MV-4-11 (cell line): ENCODE measurements at places on chromosomes 11 and 22.

- peak; percentile 45 for DNase-seq
Observed at GRCh38 chr11:2387266-2387987, 10.3 kb downstream of the CD81 start.

- DNase-seq = no peak
Observed at GRCh38 chr11:83663446-83663845, 377.3 kb upstream of the CCDC90B start.

- DNase-seq = no peak
Observed at GRCh38 chr11:75083217-75083605, 13.5 kb downstream of the OR2AT4 start.

- DNase-seq = no peak
Observed at GRCh38 chr22:47303161-47303890, 540.9 kb downstream of the TBC1D22A start.

- DNase-seq = no peak
Observed at GRCh38 chr11:95388086-95388485, 157.1 kb upstream of the SESN3 start.

DNA sequence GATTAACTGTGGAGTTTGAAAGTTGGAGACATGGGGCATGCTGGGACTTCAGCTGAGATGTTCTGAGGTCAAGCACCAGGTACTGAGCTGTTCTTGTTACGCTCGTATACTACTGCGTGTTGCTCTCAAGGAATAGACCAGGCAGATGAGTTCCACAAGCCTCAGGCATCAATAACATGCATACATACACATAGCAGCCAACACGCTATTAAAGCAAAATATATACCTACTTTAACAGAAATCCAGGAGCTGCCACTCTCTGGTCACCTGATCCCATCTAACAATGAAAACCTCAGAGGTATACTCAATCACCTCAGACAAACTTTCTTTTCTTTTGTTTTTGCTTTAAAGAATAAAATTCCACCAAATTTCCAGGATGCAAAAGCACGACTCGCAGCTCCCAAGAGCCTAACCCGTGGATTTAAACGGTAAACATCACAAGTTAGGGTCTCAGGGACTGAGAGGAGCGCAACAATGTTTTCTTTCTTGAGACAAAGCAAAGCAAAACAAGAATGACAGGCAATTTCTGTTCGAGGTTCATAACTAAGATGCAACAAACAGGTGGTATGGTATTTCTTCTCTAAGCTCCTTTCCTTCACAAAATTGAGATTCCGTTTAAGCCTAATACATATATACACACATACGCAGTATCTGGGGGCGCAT lies 16.5 kb downstream of the BLID start:
- DNase-seq = no peak

DNA sequence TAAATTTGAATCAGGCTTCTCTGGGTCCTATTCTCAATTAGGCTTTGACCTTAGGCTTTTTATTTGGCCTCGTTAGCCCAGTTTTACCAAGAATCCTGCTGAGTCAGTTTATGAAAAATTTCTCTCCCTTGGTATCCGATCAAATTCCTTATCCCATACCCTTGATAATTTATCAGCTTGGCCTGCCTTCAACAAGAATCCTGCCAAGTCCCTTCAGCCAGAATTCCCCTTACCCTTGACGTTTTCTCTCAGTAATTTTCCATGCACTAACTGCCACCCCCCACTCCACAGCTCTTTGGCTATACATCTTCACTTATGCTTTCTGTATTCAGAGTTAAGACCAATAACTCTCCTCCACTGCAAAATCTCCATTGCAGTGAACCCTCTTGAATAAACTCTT lies 811.0 kb upstream of the CCDC90B start:
- DNase-seq = no peak

DNA sequence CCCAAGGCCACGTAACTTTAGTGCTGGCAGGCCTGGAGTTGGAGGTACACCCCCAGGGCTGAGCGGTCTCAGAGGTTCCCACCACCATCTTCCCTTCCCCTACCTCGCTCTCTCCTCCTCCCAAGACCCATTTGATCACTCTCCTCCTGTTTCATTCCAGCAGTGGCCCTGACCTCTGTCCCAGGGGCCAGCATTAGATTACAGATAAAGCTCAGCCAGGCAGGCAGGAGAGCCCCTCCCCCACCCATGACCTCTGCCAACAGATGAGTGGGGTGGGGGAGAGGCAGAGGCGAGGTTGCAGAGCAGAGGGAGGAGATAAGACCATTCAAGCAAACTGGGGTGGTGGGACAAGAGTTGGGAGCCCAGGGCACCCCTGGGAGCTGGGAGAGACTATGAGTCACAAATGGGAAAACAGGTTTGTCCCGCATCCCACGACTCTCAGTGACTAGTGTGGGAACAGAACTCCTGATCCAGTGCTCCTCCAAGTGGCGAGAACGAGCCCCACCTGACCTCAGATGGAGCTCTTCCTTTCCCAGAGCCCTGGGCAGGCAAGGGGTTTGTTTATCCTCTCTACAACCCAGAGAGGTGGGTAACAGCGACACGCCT lies 367.9 kb downstream of the MN1 start:
- DNase-seq = no peak

DNA sequence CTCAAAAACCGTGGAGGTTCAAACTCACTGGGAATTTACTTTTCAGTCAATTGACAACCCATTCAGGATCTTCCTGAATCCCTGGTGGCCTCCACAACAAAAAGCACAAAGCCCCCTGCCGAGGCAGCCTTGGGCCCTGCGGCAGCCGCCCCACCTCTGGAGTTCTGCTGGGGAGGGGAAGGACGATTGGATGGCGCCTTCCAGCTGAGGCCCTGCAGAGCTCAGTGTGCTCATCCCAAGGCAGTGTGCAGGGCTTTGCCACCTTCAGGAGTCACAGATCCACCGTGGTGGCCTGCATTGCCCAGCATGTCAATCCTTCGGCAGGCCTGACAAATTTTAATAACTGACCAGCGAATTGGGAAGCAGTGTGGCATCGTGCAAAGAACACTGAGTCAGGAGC lies 7.4 kb downstream of the ZFTA start:
- no peak for DNase-seq

DNA sequence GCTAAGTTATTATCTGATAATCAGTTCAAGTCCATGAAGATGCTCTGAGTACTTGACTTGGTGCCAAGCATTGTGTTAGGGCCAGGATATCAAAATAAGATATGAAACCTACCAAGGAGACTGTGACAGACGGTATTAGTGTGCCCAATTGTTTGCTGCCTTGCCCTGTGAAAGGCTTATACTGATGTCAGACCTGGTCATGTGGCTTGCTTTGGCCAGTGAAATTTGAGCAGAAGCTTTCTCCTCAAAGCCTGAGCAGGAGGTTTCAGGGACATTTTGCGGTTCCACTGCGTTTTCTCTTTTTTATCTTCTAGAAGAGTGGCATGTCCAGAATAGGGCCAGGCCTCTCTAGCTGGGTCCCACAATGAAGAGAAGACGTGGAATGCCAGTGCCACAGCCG lies 15.8 kb upstream of the PKNOX2 start:
- no peak for DNase-seq

DNA sequence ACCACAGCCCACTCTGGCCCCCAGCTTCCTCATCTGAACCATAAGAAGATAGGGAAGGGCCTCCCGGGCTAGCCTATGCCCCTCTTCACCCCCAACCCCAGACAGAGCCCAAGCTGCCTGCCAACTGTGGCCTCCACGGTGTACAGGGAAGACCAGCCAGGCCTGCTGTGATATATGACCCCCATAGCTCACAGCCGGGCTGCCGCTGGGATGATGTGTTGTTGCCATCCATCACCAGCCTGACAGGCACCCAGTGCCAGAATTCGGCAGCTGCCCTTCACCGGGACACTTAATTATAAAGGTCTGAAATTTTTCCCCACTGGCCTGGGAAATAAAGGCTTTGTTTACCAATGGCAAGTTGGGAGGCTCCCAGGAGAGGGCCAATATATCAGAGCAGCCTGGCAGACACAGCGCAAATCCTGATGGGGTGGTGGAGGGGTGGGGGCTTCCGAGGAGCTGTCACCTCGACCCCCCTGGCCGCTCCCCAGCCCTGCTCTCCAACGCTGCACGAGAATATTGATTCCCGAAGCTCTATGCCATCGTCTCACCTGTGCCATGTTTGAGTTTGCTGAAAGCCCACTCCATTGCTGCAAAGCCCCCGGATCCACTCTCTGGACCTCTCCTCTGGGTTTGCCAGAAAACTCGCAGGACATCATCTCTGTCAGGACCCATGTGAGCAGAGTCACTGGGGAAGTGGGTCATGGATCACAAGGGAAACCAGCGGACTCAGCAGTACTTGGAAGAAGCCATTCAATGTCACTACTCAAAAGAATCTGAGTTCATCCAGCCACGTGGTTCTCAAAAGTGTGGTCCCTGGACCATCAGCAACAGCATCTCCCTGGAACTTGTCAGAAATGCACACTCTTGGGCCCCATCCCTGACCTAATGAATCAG lies 296.9 kb downstream of the MN1 start:
- no peak for DNase-seq

DNA sequence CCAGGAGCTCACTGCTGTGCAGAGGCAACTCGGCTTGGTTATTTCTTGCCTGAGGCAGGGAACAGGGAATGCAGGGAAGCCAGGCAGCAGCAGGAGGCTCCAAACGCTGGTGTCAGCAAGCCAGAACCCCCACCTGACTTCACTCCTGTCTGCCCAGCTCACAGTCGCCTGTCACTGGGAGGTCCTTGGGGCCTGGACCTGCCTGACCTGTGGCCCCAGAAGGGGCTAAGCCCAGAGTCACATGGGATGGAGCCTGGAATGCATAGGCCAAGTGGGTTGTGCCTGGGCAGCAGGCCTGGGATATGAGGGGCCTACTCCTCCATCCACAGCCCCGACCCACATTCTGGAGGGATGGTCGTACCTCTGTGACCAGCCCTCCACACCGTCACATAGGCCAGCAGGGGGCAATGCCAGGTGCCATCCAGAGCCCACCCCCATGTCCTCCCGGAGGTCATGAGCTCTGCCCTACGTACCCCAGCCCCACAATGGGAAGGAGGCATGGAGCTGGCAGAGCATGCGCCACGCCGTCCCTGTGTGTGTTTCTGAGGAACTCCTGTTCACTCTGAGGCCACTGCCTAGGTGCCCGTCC lies 5.2 kb downstream of the RASSF7 start:
- DNase-seq = no peak

DNA sequence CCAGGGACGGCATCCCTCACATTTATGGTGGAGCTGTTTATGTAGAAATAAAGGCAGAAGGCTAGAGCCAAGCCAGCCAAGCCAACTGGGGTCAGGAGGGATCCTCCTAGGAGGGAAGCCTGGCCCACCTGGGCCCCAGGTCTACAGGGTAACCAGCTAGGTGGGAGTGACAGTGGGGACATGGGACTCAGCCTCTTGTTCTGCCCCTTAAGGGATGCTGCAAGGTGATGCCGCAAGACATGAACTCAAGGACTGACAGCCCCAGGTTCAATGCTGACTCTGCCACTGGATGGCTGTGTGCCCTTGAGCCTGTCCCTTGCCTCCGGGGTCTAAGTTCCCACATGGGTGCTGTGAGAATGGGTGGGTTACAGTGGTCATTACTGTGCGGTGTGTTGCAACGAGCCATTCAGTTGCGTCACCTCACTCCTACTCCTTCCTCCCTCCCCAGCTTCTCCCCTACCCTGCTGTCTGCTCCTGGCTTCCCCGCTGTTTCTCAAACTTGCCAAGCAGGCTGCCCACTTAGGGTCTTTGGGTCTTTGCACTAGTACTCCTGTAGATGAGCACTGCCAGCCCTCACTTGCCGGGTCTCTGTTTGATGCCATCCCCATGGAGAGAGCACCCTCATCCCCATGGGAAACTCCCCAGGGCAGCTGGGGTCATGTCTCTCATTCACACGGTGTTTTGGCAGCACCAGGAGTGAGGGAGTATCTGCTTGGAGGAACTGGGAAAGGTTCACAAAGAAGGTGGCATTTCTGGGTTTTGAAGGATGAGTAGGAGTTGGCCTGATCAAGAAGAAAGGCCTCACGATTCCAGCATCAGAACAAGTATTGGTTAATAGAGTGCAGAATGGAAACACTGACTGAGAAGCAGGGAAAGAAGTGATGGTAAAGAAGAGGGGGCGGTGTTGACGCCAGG lies 43.0 kb upstream of the RTL6 start:
- peak; percentile 63 for DNase-seq

DNA sequence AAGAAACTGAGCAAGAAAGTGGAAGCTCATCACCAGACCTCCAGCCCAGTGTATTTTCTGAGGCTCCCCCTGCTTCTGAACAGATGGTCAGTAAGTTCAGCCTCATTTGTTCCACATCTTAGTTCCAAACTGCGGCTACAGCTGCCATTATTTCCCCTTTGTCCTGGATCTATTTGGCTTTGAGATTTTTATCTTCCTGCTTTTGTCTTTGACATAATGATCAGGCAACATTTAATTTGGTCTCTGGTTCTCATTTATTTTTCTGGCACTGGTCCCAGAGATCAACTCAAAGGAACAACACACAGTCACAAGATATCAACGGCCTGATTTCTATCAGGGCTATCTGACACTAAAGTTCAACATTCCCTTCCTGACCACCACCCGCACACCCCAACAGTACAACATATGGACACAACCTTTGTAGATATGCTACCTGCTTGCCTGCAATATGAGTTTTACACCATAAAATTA lies 137.5 kb downstream of the FAM76B start:
- no peak for DNase-seq

GRCh38 chr11:8329336-8329735 lies 65.7 kb upstream of the LMO1 start:
- no peak for DNase-seq

- DNase-seq = no peak
Observed at GRCh38 chr22:28247136-28247535, 328.1 kb upstream of the PITPNB start.

- DNase-seq = no peak
Observed at GRCh38 chr22:48952256-48953102, 875.2 kb downstream of the BRD1 start.

DNA sequence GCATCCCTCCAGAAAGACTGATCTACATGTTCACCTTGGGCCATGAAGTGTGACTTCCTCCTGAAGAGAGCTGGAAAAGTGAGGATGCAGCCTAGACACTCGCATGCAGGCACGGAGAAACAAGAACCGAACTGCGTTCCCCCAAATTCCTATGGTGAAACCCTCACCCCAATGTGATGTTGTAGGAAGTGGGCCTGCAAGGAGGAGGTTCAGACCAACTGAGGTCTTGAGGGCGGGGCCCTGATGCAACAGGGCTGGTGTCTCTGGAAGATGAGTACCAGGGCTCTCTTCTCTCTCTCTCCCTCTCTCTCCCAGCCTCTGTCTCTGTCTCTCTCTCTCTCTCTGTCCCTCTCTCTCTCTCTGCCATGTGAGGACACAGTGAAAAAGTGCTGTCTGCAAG lies 501.1 kb downstream of the BRD1 start:
- DNase-seq = no peak

- DNase-seq = no peak
Observed at GRCh38 chr11:13596611-13597326, 71.7 kb upstream of the FAR1 start.

- DNase-seq = no peak
Observed at GRCh38 chr11:65383778-65384177, 1.3 kb upstream of the SLC25A45 start.

- DNase-seq = no peak
Observed at GRCh38 chr22:42805998-42806830, 50.9 kb downstream of the ARFGAP3 start.

- no peak for DNase-seq
Observed at GRCh38 chr11:113724778-113725177, 18.7 kb upstream of the TMPRSS5 start.

GRCh38 chr22:29830585-29830984 lies 7.5 kb downstream of the ASCC2 start:
- DNase-seq = no peak

GRCh38 chr11:7613394-7613720 lies 59.9 kb downstream of the CYB5R2 start:
- DNase-seq = no peak
